ENCODE measurements at places on chromosomes 5 and 9.

DNA sequence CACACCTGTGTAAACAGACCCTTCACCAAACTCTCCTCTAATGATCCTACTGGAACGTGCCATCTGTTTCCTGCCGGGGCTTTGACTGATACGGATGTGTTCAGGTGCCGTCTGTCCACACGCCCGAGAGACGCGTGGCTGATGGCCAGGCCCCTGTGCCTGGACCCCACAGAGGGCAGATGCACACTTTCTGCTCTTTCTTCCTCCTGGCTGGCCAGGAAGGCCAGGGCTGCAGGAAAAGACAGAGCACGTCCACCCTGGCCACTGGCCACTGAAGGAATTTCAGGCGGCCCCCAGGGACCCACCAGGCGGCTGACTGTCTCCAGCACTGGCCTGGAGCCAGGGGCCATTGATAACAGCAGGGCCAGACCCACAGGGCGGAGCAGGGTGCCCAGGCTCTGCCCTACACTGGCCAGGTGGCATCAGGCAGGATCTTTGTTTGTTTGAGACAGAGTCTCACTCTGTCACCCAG is 3.6 kb upstream of the ENG start:
- no peak overlapping the region for H3K4me3 ChIP-seq
- H3K27me3 ChIP-seq: peaks cover 3% of the 10 kb centered on the region
- H3K4me1 ChIP-seq: peaks cover 3% of the 10 kb centered on the region
- H3K36me3 ChIP-seq: no peaks in the 10 kb centered on the region
- DNase-seq: no peak
- no peak overlapping the region for H3K27ac ChIP-seq

- H3K27me3 ChIP-seq: peaks cover 2% of the 10 kb centered on the region
- no peak overlapping the region for H3K4me3 ChIP-seq
- no peak overlapping the region for H3K27ac ChIP-seq
- peaks cover 5% of the 10 kb centered on the region for H3K4me1 ChIP-seq
Measured at GRCh38 chr9:130687615-130688014, 6.0 kb upstream of the EXOSC2 start.

GRCh38 chr9:37035648-37036370 is 1.7 kb upstream of the PAX5 start:
- H3K4me1 ChIP-seq: peaks cover 18% of the 10 kb centered on the region
- H3K4me3 ChIP-seq: peak overlapping the region; percentile 87
- H3K27ac ChIP-seq: peak overlapping the region; percentile 69
- H3K36me3 ChIP-seq: peaks cover 5% of the 10 kb centered on the region

- no peak overlapping the region for H3K4me3 ChIP-seq
- no peaks in the 10 kb centered on the region for H3K4me1 ChIP-seq
- no peaks in the 10 kb centered on the region for H3K36me3 ChIP-seq
- no peak for DNase-seq
Measured at GRCh38 chr5:171512397-171512796, 93.0 kb downstream of the FGF18 start.

- no peaks in the 10 kb centered on the region for H3K36me3 ChIP-seq
- no peaks in the 10 kb centered on the region for H3K27me3 ChIP-seq
- no peak overlapping the region for H3K27ac ChIP-seq
Measured at GRCh38 chr9:9746826-9747225, 866.0 kb downstream of the PTPRD start.

All from glutamatergic neuron (in vitro differentiated cells).